ENCODE measurements at places on chromosomes 2 and 18.

- DNase-seq = no peak
These were observed 519.1 kb downstream of the RNF144A start for GRCh38 chr2:7436096-7436906.

- no peak for DNase-seq
These were observed 97.4 kb downstream of the PLB1 start for GRCh38 chr2:28593160-28593755.

- DNase-seq = no peak
These were observed 16.9 kb upstream of the ALMS1 start for GRCh38 chr2:73368781-73369180.

GRCh38 chr2:64646007-64646880 lies 7.5 kb downstream of the SERTAD2 start:
- DNase-seq = peak; percentile 90

GRCh38 chr2:222355860-222356259 lies 57.1 kb upstream of the PAX3 start:
- no peak for DNase-seq

- DNase-seq = no peak
These were observed 76.8 kb downstream of the MAPRE2 start for GRCh38 chr18:35117951-35118411.

DNA sequence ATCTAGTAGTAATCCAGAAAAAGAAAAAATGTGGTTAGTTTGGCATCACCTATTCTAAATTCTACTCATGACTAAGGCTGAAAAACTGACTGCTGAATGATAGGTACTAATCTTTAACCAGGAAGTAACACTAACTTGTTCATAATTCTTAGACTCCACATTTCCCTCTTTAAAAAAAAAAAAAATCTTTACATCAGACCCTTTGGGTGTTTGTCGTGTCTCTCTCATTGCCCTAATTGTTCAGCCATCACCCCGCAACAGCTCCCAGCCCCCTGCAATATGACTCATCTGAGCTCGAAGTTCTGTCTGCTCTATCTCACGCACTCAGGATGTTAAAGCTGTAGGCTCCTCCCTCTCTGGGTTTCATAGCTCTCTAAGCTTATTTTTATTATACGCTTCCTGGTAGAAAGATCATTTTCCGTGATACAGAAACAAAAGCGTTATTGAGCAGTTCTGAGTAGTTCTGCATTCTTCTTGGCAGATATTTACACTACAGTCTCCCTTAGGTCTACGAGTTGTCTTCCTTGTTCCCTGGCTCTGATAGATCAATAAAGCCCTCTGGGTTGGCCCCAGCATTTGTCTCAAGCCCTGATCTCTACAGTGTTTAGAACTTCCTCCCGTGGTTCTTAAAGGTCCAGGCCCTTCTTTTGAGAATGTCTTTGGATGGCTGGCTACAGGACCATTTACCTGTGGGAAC lies 95.6 kb downstream of the TNFRSF11A start:
- DNase-seq = peak; percentile 45

- DNase-seq = no peak
These were observed 93.9 kb downstream of the ACVR1 start for GRCh38 chr2:157782057-157782845.

DNA sequence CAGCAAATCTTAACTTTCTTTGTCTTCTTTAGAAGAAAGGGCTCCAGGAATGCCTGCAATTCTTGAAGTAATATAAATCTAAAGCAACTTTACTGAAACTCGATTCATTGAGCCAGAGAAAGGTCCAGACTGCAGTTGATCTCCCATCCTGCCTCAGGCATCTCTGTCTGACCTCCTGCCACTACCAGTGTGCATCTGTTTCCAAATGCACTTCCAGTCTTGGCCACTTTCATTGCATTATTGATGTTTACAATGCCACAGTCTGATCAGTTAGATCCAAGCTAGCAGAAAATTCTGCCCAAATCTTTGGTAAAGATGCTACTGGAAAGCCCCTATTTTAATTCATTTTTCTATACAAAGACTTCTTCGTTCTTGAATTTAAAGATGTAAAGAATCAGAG lies 158.0 kb downstream of the RAPGEF4 start:
- no peak for DNase-seq

GRCh38 chr2:203451689-203452088 lies 83.4 kb downstream of the RAPH1 start:
- DNase-seq = no peak

DNA sequence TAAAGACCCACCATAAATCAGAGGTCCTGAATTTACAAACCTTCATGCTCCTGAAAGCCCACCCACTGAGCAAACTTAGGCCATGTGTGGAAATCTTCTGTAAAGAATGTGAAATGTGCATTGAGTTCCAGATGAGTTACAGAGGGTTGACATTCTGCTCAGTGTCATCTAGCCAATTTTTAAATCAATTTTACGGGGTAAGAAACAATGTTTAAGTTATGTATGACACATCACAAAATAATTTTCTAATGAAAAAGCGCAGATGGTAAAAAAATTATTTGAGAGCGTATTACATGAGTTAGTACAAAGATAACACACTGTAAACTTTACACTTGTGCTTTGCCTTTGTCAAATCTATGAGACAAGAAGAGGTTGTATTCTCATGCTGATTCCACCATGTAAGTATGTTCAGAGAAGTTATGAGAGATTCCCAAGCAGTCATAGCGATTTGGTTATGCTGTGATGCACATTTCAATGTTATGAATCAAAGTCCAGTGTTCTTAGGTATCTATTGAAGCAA lies 446.3 kb downstream of the ADCYAP1 start:
- DNase-seq = no peak

DNA sequence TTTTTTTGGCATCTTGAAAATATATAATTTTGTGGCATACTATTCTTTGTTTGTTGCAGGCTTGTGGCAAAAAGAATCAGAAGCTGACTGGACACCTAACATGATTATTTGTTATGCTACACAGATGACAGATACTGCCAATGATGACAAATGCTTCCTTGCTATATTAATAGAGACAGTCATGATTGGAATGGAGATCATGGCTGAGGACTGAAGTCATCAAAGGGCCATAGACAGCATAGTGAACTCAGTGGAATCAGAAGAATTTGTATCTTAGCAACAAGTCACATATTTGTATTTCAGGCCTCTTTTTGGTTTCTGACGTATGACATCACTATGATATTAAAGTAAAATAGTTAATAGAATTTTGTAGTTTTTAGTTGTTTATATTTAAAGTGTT lies 1003.8 kb upstream of the DDX18 start:
- no peak for DNase-seq

DNA sequence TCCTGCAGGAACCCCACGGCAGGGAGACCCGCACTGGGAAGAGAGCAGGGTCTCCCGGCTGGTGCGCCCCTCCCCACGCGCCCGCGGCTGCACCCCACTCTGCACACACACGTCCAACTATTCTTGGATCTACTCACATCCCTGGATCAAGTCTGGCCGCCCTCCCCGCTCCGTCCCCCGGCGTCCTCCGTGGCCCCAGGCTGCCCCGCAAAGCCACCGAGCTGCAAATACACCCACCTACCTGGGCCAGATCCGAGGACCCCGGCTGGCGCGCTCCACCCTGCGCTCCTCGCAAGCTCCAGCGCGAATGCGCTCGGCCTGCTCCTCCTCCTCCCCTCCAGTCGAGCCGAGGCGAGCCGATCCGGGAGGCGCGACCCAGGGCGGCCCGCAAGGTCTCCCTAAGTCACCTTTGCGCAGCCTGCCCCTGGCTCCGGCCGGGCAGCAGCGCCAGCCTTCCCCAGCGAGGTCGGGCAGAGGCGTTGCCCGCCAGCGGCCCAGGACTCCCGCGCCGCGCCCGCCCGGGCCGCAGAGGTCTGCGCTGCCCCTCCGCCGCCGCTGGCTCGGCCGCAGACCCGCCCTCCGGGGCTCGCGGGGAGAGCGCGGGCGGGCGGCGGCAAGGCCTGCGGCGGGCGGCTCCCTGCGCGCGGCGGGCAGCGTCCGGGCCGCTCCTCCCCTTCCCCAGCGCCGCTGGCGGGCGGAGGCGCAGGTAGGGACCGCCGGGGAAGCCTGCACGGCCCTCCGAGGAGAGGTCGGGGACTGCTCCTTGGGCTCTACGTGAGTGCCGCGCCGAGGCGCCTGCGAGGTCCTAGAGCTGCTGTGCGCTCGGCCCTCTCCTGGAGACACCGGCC lies 126.0 kb downstream of the OSBPL1A start:
- no peak for DNase-seq

DNA sequence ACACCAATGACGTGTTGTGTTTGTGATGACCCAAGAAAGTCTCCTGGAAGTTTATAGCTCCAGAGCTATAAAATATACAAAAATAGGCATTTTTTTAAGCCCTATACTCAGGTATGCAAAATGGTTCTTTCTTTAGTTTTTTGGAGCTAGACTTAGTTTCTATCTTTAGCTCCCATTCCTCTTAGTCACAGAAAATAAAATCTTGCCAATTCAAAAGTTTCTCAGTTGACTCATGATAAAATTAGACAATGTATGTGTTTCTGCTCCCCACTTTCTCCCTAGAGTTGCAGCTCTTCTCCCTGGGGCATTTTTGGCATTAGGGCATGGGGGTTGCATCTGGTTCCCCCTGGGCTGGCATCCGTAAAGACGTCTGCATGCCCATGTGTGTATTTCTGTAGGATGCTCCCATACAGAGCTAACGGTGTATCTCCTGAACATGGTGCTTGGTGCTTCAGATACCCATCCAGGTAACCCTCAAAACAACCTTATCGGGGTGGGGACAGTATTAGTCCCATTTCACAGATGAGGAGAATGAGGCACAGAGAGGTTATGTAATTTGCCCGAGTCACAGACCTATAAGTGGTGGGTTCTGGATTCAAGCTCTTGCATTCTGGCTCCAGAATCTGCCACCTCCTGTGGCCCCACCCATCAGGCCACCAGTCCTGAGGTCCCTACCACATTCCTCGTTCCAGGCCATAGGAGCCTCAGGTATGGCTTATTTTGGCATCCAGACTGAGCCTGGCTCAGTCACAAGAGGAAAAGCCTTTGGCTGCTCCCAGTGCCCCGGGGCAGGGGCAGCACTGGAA lies 43.1 kb upstream of the ASAP2 start:
- DNase-seq = no peak

DNA sequence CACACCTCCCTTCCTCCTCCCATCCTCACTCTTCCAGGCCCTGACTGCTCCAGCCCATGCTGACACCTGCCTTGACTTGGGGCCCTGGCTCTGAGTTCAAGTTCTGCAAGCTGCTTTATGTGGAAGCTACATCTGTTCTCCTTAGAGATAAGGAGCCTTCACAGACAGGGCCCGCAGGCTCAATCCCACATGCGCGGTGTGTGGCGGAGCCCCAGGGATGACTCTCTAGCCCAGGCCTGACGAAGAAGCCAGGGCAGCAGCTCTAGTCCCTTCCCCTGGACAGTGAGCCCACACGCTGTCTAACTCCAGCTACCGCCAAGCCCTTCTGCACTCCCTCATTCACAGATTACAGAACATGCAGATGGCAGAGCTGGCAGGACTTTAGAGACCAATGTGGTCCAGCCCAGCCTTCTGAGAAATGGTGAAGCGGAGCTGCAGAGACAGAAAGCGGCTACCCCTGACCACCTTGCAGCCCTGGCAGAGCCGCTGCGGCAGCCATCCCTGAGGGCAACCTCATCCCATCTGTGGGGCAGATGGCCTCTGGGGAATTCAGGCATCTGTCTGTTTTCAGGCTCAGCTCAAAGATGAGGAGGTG lies 304.3 kb downstream of the CELF4 start:
- no peak for DNase-seq

DNA sequence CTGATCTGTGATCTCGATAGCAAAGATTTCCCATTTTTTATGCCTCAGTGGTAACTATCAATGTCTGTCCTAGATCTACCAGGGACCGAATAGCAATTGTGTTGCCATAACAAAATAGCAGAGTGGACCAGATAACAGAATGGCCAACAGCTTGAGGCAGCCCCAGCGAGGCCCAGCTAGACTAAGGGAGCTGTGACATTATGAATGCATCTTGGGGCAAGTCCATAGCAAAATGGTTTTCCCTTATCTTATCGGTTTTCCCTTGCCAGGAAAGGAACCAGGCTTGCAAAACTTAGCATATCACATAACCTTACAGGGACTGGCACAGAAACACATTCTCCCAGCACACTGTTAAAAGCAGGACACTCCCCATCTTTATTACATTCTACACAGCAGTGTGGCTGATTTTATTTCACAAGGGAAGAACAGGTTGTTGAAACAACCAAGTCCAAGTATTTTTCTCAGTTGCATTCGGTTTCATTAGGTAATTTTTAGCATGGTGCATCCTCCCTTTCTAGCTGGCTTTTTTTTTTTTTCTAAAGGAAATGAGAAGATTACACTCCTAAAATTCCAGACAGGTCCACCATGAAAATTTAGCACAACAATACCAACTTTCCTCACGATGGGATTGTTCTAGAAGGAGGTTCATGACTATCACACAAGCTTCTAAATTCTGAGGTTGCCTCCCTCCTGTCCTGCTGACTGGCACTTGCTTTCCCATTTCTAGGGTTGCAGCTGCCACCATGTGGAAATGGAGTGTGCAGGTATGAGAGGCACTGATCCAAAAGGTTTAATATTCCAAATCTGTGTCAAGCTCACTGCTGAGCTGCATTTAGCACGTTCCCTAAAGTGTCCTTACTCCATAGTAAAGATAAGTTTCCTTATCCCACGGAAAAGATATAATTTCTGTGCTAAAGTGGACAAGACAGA lies 97.0 kb upstream of the SLC35G4 start:
- no peak for DNase-seq

- no peak for DNase-seq
These were observed 143.9 kb downstream of the ESCO1 start for GRCh38 chr18:21456428-21457178.

- DNase-seq = no peak
These were observed 64.1 kb upstream of the ADAM23 start for GRCh38 chr2:206379266-206379665.

DNA sequence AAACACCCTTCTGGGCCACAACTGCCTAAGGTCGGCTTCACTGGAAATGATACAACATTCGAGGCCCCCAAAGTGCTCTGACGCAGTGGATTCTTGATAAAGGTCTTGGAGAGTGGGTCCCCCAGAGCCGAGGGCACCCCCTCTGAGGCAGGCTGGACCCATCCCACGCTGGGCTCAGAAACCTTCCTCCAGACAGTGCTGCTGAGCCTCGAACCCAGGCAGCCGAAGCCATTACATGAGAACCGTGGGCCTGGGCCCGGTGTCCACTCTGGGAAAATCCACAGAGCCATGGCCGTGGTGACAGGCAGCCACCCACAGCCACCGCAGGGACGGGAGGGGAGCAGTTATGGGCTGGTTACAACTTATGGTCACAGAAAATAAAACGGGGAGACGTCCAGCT lies 81.4 kb upstream of the ID2 start:
- DNase-seq = no peak

DNA sequence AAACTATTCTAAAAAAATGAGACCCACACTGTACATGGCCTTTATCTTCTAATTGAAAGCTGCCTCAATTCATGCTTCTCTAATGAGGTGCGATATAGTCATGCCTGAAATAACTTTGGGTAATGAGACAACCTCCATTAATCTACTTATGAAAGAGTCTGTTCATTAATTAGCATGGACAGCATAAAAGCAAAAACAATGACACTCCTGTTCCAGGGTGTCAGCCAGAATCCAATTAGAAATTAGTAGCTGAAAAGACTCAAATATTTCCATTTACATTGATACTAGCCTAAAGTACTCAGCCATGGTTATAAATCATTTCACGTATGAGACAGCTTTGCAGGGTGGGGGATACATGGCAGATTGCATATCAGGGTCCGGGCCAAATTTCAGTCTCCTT lies 288.7 kb downstream of the AKAIN1 start:
- no peak for DNase-seq
